ENCODE measurements at places on chromosomes 5 and 9. TPM values are rescaled to one million over a fixed set of nuclear protein-coding genes. Genes with fewer than 3 reads are reported as not detected.

- DNase-seq: no peak
Measured at GRCh38 chr5:176748073-176748966, 62.0 kb upstream of the UNC5A start.

DNA sequence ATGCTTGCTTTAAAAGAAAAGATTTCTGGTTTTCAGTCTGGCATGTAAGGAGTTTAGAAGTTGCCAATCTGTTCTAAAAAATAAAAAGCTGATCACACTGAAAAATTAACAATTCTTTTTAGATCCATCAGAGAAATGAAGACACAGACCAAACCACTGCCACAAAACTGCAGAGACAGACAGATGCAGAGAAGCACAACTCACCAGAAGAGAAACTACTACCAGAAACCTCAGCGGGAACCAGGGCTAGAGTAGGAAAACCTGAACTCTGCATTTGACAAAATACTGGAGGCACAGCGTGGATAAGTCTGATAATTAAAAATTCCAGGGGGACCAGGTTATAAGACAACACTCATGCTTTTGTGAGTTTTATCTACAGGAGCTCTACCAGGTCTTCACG is 28.8 kb downstream of the FBXL17 start:
- no peak for DNase-seq

- DNase-seq: no peak
Measured at GRCh38 chr5:65871182-65871581, 55.2 kb upstream of the ERBIN start.

DNA sequence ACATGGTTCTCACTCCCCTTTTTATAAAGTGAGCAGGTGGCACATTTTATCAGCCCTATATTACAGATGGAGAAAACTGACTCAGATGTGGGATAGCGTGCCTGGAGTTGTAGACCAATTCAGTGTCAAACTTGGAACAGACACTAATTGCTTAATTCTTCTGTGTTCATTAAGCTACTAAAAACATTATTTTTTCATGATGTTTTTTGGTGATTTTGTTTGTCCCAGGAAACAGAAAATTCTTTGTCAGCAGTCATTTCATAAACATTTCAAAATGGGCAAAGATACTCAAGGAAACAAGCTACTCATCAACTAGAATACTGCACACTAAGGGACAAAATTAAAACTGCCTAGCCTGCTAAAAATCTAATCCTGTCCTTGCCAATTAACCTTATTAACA is 2.2 kb downstream of the ABHD17B start:
- DNase-seq: no peak

DNA sequence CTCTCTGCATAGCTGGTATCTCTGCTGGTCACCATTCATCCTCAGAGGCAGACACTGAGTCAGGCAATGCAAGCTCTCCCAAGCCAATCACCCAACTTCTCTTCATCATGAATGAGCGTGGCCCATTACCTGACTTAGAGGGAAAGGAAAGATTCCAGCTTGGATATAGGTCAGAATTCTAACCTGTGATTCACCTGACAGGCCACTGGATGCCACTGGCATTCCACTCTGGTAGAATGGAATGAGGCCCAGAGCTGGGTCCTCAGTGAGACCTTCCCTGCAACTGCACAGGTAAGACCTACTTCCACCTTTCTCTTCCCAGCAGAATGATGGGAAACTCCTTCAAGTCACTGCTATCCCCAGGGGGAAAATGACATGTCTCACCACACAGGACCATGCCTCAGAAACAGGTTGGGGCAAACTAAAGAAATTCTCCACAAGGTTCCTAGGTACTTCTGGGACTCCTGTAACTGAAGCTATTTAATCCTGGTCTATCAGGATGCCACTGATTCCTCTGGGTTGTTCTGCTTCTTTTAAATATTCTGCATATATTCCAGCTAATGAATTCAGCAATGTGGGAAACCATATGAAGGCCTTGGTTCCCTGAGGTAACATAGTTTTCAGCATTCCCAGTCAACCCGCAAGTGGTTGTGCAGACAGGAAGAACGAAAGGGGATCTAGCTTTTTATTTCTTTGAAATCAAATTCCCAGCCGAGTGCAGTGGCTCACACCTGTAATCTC is 62.0 kb downstream of the SUSD1 start:
- DNase-seq: no peak

DNA sequence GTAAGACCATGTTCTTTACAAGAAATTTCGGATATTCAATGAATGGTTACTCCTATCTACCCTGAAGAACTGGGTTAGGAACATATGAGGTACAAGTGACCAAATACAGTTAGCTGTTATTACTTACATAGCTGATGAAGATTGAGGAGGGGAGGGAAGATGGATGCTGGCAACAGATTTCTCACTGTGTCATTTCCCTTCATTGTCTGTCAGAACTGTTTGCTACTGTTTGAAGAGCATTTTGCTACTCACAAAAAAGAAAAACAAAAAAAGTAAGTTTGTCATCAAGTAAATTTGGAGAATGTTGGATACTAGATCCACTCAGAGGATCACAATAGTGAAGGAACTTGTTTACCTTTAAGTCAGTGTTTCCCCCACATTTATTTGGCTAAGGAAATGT is 53.7 kb downstream of the ENC1 start:
- no peak for DNase-seq

DNA sequence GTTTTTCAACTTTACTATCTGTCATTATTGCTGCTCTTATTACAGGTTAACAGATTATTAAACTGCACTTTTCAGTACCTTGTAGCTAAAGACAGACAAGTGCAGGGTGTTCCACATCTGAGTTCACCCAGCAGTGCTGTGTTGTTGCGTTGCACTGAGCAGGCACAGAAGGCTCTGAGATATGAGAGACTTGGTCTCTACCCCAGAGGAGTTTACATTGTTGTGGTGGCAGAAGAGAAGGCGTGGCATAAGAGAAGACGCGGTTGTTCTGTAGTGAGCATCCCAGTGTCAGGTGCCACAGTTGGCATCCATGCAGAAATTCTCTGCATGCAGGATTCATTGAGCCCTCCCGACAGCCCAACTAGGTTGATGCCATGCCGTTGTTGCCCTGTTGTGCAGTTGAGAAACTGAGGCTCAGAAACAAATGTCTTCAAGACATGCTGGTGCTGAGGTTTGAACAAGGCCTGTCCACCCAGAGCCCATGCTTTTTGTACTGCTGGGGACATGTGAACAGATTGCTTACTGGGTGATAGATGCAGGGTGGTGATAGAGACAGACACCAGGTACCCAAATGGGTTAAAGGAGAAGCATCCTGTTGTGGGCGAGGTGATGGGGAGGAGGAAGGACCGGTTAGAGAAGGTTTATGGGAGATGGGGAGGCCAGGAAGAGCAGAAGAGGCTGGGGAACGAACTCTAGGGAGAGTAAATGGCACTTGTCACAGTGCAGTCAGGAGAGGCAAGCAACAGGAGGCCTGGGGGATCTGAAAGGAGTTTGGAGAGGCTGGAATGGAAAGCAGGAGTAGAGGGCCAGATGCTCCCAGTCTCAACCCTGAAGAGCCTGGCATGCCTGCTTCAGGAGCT is 8.2 kb downstream of the ABL1 start:
- DNase-seq: no peak

SLC25A48 gene
- polyA plus RNA-seq: 5.6 TPM

RNF183 gene
- not detected for polyA plus RNA-seq

INSL6 gene
- polyA plus RNA-seq: not detected

FOXD4L6 gene
- 0.03 TPM for polyA plus RNA-seq
